ENCODE measurements at places on chromosomes 2 and 18.

DNA sequence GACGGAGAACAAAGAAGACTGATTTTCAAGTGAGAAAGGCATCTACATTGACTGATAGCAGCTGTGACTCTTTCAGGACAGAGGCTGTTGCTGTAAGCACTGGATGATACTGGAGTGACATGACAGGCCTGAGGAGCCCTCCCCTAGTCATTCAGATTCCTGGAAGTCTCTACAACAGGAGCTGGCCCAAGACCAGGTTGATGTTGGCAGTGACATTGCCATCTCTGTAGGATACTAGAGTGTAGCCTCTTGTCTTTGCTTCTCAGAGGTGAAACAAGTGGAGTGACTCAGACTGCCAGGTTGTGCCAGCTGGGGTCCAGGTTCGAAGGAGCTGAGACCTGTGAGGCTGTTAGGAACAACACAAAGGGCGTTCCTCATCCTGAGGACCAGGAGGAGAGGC, 44.7 kb upstream of the SH3RF3 start:
- DNase-seq = no peak

DNA sequence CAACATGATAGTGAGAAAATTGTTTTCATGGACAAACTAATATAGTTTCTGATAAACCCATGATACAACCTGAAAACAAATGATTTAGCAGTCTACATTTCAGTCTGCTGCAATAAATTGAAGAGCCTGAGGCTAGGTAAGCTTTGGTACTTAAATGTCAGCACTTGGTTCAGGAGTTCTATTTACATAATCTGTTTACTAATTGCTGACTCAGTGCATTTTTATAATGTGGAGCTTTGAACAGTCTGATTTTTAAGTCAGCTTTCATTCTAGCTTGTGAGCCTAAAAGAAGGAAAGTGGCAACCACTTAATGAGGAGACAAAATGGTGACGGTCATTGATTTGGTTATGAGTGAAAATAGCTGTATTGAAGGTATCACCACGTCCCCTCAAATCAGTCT, 488.6 kb downstream of the CPS1 start:
- DNase-seq = no peak

- DNase-seq = no peak
These were observed 16.0 kb downstream of the HS6ST1 start for GRCh38 chr2:128302744-128303067.

DNA sequence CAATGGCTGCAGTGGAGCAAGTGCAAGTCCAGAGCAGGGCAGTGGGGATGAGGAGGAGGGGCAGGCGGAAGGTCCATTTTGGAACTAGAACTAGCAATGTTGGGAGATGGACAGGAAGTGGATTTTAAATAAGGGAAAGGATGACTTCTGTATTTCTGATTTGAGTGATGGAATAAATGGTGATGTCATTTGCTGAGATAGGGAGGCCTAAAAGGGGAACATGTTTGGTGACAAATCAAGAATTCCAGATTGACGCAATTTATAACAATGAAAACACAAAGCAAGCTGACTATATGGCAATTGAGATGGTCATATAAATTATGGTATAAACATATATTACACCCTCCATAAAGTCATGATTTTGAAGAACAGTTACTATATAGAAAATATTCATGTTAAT, 209.3 kb downstream of the SS18 start:
- no peak for DNase-seq

All from stimulated activated naive CD8-positive, alpha-beta T cell treated with anti-CD3 and anti-CD28 coated beads, Interleukin-15, amount 100 ng/mL, for 72 hours (primary cell).